NCI-H187 treated with DMSO at 0.1 percent for 48 hours (cell line): ENCODE measurements at places on chromosomes 5 and 9.

DNA sequence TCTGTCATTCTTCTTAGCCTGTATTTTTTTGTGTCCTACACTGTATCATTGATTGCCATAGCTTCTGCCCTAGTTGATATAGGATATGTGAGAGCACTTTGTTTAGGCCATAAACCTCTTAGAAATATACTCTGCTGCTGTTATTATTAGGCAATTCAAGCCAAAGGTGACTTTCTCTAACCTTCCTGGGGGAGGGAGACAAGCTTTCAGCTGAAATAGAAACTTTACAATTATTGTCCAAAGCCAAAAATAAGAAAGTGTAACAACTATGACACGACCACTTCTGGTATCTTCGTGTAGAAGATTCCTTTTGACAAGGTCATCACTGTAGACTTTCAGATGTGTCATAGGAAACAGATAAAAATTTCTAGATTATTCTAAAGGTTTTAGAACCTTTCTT lies 12.2 kb upstream of the CSNK1A1 start:
- no peak for DNase-seq

DNA sequence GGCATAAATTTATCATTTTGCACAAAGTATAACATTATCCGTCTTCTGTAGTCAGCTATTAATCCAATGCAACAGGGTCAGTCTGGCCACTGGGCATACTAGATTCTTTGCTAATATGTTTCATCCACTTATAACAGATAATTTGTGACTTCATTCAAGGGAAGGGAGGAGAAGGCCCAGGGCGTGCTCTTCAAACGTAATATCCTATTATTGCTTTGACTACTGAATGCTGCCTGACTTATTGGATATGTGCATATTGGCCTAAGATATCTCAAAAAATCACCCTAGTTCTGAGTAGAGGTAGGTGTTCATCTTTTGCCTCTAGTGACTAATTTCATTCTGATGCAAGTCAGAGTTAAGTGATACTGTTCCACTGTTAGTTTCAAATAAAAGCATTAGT lies 6.9 kb downstream of the FBXL7 start:
- DNase-seq: no peak

- DNase-seq: no peak
Measured at GRCh38 chr5:137303509-137303908, 195.6 kb downstream of the SPOCK1 start.

DNA sequence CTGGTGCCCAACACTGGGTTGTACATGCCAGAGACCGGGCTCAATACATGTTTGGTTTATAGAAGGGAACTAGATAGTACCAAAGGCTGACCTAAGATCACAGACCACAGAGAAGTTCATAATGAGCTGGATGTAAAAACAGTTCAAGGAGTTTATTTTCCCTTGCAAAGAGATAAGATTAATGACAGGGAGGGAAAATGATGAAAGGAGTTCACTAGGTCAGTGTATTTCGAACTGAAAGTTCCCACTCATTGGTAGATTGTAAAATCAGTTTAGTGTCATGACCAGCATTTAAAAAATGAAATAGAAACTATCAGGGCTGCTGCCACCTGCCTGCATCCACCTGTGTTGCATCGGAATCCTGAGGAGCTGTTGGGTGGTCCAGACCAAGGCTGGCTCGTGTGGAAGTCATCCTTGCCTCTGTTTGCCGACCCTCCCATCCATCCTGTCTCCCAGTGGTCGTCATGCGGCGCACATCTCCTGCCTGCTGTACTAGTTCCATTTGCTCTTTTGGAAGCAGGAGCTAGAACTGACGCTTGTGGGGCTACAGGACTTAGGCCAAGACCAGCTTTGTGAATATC lies 21.1 kb downstream of the TBC1D2 start:
- no peak for DNase-seq

GRCh38 chr5:177131019-177131320 lies 2.6 kb upstream of the NSD1 start:
- no peak for DNase-seq

GRCh38 chr5:174204535-174205313 lies 159.2 kb downstream of the NSG2 start:
- peak; percentile 45 for DNase-seq

DNA sequence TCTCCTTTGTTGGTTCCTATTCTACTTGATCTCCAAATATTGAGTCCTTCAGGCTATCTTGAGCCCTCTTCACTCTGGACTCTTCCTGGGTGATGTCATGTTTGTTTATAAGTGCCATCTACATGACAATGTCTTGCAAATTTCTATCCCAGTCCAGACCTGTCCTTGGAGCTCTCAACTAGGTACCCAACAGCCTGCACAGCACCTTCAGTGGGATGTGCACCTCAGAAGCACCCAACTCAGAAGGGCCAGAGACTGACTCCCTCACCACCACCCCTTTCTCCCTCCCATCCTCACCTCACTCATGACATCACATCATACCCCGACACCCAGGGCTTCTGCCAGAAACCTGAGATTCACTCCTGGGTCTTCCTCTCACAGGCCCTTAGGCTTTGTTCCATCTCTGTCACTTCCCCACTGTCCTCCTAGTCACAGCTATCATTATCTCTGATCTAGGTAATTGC lies 14.4 kb downstream of the TXN start:
- DNase-seq: no peak

DNA sequence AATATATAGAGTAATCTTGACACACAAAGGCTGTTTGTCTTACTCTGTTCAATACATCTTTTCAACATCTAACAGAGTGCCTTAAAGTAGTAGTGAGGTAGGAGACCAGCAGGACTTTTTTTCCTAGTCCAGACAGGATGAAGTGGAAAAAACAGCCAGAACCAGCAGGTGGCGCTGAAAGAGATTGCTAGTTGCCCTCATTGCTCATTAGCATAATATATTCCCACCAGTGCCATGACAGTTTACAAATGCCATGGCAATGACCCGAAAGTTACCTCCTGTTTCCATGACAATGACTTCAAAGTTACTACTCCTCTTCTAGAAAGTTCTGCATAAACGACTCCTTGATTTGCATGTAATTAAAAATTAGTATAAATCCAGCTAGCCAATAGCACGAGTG lies 387.4 kb downstream of the ACTL7B start:
- DNase-seq: no peak

DNA sequence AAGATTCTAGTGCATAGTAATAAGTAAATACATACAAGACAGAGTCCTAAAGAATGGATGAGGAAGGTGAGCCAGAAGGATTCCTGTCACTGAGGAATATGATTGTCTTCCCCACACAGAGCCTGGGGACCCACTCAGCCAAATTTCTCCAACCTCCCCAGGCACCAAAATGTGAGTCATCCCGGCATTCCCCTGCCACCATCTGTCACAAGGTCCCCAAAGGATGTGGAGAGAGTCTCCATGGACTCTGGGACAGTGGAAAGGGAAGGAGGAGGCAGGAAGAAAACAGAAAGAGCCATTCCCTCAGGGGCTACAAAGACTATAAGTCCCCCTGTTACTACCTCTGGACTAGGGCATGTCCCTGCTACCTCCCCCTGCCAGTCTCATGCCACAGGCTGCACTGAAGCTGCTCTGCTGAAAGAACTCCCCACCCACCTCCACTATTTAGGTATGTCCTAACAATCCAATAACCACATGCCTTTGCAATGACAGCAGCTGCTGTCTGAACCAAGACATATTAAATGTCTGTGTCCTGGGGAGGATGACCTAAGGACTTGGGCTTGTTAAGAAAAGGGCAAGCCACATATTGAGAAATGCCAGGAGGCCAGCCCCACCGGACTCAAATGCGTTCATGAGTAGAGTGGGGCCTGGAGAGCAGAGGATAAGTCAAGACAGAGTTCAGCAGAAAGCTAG lies 10.7 kb upstream of the OR5C1 start:
- no peak for DNase-seq

DNA sequence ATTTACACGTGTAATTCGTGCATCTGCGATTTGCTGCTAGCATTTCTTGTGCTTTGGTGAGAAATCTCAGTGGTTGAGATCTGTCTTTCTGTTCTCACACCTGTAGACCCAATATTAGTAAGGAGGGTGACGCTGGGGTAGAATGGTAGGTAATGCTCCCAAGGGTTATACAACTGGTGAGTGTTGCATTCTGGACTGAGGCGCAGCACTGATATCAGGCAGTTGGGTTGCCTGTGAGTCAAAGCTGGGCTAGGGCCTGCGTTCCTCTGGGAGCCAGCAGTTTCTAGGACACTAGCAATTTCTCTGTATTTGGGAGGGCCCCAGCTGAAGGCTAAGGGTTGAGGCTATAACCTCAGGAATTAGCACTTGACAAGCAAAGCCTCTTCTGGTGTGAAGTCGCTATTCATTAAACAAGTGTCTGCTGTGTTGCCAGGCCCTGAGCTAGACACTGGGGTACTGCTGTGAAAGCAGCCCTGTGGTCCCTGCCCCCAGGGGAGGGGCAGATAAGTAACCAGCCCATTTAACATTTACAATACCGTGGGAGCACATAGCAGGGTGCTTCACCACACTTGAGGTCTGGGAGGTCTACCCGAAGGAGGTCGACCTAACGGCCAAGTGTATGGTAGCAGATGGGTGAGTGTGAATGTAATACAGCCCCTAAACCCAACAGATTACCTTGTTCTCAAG lies 28.7 kb downstream of the LARP1 start:
- DNase-seq: no peak

DNA sequence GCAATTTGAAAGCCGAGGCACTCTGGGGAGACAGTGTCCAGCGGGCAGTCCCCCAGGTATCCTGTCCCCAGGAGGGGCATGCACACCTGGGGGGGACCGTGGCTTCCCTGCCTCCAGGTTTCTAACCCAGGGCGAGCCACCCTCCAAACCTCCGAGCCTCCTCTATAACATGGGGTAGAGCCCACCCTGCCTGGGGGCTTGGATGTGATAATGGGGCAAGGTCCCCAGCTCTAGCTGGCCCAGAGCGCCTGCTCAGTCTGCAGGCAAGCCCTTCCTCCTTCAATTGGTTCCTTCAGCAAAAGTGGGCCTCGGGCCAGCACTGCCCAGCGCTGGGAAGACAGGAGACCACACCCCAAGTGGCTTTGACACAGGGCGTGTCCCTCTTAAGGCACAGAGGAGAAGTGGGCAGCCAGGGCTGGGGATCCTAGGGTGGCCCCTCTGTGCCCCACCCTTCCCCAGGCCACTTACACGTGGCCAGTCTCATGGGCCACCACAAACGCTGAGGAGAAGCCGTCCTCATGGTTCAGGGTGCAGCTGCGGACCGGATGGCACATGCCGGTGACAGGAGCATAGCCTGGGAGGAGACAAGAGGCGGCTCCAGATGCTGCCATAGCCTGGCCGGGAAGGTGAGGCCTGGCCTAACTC lies 94.3 kb downstream of the ZNF354C start:
- DNase-seq: no peak

GRCh38 chr9:94705162-94705702 lies 21.3 kb upstream of the AOPEP start:
- DNase-seq: no peak

DNA sequence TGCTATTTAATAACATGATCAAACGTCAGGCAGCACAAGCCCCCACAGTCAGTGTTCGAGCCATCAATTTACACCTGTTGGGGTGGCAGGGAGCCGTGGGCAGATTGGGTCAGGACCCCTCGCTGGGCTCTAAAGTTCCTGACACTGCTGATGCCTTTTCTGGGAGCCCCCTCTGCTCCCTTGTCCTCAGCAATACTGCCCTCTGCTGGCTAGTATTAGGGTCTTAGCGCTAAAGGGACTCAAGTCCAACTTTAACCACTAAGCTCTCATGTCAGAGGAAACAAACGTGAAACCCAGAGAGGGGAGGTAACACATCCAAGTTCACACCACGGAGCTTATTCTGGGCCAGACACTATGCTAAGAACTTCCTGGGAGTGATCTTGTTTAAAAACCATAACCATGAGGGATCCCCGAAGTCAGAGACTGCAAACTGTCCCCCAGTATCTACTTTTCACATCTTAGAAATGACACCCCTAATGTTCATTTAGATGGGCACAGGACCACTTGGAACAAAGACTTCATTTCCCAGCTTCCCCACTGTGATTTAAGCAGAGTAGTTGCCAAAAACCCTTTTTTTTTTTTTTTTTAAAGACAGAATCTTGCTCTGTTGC lies 20.4 kb downstream of the ANKS6 start:
- DNase-seq: no peak

DNA sequence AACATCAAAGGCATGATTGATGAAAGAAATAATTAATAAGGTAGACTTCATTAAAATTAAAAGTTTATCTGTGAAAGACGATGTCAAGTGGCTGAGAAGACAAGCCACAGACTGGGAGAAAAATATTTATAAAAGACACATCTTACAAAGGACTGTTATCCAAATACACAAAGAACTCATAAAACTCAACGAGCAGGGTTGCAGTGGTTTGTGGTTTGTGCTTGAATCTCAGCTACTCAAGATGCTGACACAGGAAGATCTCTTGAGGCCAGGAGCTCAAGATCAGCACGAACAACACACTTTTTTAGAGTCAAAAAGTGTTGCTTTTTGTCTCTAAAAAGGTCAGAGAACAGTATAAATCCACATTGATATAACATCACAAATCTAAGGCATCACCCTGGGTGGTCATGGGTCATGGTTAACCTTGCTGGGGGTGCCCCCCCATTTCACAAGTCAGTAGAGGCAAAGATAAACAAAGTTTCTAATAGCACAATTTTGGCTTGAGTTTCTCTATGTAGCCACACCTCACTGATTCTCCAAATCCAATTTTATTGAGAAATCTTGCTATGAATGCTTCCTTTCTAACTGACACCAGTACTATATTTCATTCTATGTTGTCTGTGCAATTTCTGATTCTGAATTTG lies 342.9 kb upstream of the RPS23 start:
- no peak for DNase-seq

GRCh38 chr5:91142386-91142785 lies 240.7 kb downstream of the ARRDC3 start:
- no peak for DNase-seq

GRCh38 chr5:43137326-43137725 lies 16.6 kb downstream of the ZNF131 start:
- DNase-seq: no peak

DNA sequence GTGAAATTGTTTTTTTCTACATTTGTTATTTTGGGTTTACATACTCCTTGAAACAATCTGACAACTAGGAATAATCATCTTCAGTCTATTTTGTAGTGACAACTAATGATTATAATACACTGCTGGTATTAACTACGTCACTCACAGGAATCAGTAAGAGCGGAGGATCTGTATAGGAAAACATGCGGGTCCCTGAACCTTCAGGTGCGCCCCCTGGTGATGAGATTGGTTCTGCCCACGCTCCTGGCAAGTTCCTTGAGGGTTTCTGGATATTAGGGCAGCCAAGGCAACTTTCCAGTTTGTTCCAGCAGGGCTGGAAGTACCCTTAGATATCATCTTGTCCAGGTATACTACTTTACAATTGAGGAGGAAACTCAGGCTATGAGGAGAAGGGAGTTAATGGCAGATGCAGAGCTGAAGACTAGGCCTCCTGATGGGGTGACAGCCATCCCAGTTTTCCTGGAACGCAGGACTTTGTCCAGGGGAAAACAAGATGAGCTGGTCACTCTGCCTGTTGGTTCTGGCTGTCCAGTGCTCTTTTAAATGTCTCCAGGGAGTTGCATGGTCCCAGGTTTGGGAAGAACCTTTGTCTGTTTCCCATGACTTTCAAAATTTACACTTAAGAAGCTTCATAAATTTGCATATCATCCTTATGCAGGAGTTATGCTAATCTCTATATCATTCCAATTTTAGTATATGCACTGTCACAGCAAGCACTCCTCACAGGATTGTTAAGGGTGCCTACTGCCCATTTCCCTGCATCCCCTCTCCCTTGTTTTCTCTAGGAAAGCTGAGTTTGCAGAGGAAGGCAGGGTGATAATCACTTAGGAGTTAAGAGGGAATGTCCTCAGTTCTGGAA lies 14.9 kb upstream of the WNT8A start:
- DNase-seq: no peak
